Neuronal stem cell (in vitro differentiated cells): ENCODE measurements at places on chromosomes 2 and 18.

- DNase-seq: no peak
Measured at GRCh38 chr2:158995677-158996049, 27.2 kb downstream of the TANC1 start.

DNA sequence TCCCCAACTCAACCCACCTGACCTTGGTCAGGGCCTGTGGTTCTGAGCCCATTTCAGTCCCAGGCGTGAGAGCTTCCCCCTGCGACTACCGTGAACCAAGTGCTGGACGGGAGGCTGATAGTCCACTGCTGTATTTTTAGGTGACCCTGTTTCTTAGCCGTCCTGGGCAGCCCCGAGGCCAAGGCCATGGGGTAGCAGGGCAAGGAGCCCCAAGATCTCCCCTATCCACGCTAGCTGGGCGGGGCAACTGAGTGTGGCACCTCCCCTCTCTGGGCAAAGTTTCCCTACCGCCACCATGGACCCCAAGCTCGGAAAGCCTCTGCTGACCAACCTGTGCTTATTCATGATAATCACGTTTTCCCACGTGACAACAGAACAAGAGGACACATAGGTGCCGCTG, 583 bp upstream of the KLHL30 start:
- no peak for DNase-seq

GRCh38 chr18:612156-612555, 15.4 kb downstream of the CLUL1 start:
- no peak for DNase-seq

DNA sequence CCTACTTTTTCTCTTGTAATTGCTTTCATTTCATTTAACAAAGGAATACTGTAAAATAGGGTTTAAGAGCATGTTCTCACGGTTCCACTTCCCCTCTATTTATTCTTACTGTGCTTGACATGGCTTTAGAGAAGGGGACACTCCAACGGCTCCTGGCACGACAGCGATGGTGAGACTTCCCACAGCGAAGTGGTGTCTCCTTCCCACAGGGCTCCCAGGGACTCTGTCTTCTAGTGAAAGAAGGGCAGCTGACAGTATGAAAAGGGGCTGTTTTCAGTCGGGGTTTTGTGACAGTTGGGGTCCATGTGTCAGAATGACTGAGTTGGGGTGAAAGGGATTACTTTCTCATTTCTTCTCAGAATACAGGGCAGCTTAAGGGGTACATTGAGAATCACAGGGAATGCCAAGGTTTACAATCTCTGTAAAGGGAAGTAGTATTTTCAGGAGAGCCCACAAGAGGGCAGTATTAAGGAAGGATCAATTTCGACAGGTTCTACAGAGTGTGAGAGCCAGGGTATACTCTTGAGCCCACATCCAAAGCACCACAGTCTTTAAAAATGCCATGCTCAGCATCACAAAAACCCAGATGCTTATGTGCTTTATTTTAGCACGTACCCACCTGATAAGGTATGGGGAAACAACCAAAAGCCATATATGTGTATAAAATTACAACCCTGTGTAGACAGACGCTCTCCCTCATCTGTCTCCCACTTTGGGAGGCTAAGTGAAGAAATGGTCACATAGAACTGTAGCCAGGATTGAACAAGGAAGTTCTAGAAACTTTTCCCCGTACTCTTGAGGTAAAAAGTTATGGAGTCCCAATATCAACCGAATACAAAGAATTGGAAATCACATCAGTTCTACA, 31.3 kb upstream of the RAPGEF4 start:
- peak; percentile 18 for DNase-seq

DNA sequence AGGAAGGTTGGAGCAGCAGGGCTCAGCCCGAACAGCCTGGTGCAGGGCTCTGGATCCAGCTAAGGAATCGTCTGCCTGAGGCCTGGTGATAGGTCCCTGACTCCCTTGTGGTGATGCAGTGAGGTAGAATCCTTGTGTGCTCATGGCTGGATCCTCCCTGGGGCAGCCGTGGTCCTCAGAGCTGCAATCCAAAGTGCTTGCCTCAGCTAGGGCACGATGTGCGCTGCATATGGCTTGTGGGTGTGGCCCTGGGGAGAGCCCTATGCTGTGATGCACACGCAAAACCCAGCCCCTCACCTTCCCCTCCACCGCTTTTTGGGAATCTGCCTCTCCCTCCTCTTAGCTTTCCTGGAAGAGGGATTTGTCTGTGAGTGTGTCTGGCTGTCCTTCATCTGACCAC, 142.2 kb downstream of the DYSF start:
- no peak for DNase-seq

DNA sequence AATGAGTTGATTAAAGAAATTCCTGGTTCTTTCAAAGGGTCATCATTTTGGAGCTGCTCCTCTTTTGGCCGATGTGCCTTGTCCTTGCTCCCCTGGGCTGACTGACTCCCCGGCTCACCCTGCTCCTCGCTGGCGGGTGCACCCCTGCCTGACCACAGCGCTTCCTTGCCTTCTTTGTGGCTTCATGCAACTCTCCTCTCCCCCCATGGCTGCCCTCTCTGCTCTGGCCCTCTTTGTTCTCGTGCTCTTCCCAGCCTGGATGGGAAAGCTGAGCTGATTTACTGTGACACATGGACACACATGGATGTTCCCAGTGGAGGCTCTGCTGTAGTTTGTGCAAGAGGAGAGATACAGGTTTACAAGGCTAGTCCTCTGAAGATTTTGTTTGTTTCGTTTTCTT, 234.6 kb downstream of the HAUS1 start:
- DNase-seq: no peak

- no peak for DNase-seq
Measured at GRCh38 chr18:80227472-80227871, 19.8 kb downstream of the PARD6G start.

DNA sequence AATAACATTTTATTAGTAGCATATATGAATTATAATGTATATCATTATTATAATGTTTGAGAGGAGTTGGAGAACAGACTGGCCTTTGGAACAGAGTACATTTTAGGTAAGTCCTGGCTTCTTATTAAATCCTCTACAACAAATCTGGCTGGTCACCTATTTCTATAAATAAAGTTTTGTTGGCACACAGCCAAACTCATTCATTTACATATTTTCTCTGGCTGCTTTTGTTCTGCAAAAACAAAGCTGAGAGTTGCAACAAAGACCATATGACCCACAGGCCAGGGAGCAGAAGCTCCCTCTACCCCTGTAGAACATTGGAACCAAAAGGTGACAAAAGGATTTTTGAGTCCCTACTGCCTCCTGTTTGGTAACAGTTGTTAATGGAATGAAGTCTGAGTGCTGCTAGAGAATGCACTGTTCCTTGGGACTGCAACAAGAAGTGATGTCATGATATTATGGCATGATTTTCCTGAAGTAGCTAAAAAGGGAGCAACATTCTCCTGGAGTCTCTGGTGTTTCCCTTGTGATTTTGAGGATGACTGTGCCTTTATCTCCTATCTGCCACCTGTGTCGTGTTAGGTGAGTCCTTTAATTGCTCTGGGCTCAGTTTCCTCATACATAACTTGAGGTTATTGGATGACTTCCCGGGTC, 22.0 kb upstream of the SP9 start:
- DNase-seq: no peak

DNA sequence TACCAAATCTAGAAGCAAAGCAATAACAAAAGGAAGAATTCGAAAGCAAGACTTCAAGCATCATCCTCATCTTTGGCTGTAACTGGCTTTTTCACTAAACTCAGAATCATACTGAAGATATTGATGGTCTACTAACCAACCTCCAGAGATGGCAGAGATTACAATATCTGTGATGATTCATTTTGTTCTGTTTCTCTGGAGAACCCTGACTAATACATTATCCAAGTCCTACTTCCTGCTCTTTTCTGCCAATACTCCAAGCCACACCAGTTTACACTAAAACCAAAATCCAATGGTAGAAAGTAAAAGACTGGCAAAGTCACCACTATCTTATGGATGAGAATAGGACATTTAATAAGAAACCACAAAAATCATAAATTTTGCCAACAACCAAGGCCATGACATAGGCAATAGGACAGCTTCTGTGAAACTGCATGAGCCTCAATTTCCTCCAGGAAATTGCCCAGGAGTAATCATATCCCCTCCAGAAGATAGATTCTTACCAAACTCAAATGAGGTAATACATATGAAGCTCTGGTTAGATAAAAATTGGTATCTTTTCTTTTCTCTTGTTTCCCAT, 159.8 kb downstream of the METTL4 start:
- DNase-seq: no peak

GRCh38 chr2:11699686-11700670, 30.0 kb upstream of the NTSR2 start:
- no peak for DNase-seq

- no peak for DNase-seq
Measured at GRCh38 chr2:174977364-174977763, 27.8 kb downstream of the CHN1 start.

- DNase-seq: no peak
Measured at GRCh38 chr2:188976545-188977268, 2.5 kb downstream of the COL3A1 start.

- no peak for DNase-seq
Measured at GRCh38 chr2:137769406-137769805, 194.9 kb upstream of the HNMT start.

DNA sequence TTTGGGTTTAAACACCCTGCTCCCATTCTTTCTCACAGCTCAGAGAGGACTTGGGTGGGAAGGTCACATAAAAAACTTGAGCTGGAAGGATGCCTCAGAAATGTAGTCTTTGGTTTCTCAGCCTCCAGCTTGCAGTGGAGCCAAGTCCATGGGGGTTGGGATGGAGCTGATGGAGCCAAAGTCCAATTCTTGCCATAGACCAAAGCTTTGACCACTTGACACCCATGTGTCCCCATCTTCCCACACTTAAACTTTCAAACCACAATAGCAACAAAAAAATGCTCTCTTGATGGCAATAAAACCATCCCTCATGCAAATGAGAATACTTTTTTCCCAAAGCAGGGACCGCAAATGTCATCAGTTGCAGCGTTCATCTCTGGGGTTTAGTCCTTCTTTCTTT, 14.7 kb upstream of the DAW1 start:
- no peak for DNase-seq

DNA sequence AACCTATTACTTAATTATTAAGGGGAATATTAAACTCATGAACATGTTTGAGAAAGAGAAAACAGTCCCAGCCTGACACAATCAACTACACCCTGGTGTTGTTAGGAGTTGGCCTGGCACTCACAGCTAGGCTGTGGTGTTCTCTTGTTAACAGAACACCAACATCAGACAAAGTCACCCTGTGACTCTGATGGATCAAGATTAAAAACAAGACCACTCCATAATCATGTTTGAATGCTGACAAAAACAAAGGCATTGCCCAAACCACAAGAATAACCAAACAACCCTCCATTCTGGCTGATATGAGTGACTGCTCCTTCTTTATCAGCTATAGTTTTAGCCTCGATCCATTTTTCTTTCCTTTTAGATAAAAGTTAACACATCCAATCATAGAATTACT, 3.0 kb downstream of the BOLL start:
- no peak for DNase-seq

GRCh38 chr2:168278424-168278888, 31.1 kb upstream of the STK39 start:
- no peak for DNase-seq

- DNase-seq: no peak
Measured at GRCh38 chr2:200408428-200409316, 101.2 kb downstream of the KCTD18 start.

DNA sequence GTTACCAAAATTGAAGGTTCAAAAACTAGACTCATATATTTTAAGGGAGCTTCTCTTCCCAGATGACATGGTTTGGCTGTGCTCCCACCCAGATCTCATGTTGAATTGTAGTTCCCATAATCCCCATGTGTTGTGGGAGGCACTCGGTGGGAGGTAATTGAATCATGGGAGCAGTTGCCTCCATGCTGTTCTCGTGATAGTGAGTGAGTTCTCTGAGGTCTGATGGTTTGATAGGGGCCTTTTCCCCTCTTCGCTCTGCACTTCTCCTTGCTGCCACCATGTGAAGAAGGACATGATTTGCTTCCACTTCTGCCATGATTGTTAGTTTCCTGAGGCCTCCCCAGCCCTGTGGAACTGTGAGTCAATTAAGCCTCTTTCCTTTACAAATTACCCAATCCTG, 140.1 kb downstream of the MAIP1 start:
- no peak for DNase-seq

- no peak for DNase-seq
Measured at GRCh38 chr2:85145116-85145820, 12.1 kb downstream of the TCF7L1 start.

DNA sequence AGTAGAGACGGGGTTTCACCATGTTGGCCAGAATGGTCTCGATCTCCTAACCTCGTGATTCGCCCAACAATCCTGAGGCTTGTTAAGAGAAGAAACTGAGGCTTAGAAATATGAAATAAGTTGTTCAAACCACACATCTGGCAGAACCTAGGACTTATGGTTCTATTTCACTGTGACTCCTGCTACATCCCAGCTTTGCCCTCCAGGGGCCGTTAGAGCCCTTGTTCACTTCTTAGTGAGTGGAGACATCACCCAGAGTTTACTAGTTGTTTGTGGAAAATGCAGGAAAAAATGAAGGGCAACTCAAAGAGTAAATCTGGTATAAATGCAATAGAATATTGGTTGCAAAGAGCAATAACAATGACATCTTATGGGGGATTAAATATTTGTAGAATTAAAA, 43.9 kb downstream of the MARCHF4 start:
- no peak for DNase-seq

GRCh38 chr2:27074738-27075565, 3.5 kb upstream of the EMILIN1 start:
- no peak for DNase-seq

DNA sequence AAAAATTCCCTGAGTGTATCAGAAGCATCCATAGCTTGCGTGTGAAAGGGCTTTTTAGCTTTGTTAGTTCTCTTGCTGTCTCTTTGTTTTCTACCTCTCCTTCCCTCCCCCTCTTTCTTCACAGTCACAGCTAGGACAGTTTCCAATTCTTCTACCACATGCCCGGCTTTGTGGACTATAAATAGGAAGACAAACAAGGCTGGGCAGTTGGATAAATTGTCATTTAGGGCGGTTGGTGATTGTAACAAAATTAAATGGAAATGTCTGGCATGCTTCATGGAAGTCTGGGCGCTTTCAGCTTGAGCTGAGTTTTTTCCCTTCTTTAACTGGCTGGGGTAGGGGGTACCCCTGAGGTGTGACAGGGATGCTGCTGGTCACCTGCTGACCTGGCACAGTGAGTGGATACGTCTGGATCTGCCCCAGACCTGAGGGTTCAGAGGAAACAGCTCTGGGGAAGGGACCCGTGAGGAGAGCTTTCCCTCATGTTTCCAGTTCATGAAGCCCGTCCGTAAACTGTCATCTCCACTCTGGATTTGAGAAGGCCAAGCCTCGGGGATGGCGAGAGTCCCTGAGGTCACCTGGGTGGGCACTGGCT, 29.0 kb upstream of the GIGYF2 start:
- no peak for DNase-seq

DNA sequence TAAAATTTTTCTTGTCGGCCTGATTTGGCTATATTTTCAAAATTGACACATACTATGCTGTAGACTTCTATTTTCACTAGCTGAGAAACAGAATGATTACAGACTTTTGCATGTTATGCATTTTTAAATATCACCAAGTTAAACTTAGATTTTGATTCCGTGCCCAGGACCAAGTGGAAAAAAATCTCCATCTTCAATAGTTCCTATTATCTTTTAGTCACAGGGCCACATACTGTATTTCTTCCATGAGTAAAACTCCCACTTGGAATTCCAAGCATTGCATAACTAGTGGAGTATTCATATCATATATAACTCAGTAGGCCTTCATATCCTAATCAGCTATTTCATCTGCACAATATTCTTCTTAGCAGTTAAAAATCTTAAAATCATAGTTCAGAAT, 470.9 kb downstream of the ARHGAP15 start:
- no peak for DNase-seq
